ENCODE measurements at places on chromosomes 3 and 15.

GRCh38 chr15:51620641-51621040, 1.9 kb downstream of the DMXL2 start:
- DNase-seq: no peak

GRCh38 chr15:101503296-101503599, 13.7 kb upstream of the PCSK6 start:
- DNase-seq: no peak

- DNase-seq: no peak
Observed at GRCh38 chr15:37394402-37395099, 294.2 kb upstream of the MEIS2 start.

DNA sequence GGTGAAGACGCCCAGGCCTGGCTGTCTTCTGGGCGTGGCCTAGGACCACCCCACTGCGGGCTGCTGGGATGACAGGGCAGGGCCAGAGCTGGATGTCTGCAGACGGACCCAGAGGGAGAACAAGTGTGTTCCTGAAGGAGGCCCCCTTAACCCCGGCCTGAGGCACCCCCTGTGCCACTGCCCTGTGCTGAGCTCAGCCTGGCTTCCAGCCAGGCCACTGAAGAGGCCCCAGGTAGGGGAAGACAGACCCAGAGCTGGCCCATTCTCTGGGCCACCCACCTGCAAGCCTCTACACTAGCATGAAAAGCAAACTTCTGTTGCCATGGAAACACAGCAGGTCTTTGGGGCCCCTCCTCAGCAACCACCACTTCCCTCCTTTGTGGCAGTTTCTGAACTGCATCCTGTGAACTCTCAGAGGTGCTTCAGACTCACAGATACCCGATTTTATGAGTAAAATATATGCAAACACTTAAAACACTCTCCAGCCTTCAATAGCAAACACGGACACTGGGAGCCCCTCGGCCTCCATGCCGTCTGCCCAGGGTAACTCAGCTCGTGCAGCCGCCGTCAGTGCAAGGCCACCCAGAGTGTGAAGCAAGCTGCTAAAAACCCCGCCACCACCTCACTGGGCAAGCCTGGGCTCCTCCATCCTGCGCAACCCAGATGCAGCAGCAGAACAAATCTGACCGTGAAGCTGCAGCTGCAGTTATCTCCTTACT, 42.5 kb downstream of the CMTM6 start:
- DNase-seq: peak; percentile 51

DNA sequence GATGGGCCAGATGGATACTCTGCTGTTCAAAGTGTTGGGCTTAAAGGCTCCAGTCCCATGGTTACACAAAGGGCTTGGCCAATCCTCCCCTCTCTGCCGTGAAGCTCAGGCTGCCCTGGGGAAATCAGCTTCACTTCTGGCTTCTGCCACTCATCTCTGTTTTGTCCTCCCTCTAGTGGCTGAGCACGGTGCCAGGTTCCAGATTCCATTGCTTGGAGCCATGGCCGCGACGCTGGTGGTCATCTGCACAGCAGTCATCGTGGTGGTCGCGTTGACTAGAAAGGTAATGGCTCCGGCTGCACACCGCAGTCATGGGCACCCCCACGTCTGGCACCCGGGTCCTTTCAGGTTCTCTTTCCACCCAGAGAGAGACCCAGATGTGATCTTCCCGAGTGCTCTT, 5.6 kb downstream of the TIGIT start:
- DNase-seq: no peak

DNA sequence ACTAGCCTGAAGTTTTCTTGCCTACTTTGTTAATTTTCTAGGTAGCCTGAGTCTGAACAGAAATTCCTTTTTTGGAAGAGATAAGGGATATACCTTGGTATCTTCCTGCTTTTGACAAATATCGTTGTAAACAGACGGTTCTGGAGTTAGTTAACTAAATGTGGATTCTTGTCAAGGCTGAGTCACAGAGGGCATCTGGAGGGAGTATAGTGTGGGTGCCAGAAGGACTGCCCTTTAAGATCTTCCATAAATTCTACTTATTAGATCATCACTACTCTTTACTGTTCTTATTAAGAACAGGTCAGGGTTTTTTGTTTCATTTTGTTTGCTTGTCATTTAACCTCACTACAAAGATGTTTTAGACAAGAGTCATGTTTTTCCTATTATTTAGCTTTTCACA, 125.3 kb upstream of the SKOR1 start:
- DNase-seq: no peak

- DNase-seq: no peak
Observed at GRCh38 chr3:89740080-89740880, 632.9 kb downstream of the EPHA3 start.

GRCh38 chr3:28322464-28322863, 26.1 kb upstream of the ZCWPW2 start:
- DNase-seq: no peak

GRCh38 chr3:156207802-156208685, 87.7 kb downstream of the KCNAB1 start:
- DNase-seq: no peak

DNA sequence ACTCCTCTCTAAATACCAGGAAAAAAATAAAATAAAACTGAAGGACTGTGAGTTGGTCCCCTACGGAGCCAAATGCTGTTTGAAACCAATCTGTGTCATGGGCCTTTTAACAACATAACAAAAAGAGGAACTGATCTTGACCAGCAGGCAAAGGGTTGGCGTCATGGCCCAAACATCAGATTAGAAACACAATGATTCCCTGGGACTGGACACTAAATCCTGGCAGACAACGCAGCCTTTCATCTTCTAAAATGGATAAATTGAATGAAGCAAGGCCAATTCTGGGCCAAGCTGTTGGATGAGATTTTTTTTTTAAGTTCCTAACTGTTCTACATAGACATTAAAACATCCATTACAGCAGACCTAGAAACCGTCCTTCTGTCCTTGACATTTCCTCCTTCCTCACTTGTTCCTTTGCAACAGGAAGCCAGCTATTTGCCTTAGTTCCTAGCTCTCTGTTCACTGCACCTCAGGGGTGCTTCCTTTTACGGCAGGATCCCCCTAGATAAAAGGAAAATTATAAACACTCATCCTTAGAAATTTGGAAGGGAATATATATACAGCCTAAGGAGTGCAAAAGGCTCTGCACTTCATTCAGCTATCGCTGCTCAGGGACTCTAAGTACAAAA, 21.6 kb upstream of the TAFA4 start:
- no peak for DNase-seq

DNA sequence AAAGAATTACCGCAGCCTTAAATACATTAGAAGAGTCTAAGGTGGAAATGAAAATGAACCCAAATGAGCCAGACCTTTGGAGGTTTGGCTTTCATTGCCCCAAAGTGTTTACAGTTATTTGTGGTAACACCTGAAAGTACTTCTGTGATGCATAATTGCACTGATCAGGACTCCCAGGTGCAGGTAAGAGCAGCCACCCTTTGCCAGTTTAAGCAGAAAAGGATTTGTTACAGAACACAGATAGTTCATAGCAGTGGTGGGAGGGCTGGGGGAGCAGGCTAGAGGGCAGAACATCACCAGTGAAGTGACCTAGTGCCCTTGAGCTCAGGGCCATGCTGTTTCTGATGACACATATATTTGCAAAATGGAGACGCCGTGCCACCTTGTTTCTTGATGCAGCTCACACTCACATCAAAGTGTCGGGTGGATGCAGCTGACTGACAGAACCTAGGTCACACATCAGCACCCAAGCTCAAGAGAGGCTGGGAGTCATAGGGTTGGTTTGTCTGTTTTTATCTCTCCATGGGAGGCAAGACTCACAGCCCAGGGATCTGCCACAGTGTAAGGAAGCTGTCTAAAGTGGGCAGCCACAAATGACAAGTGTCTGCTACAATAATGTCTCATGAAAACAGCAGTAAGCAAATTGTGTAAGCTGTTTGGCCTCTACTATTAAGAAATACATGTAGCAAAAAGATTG, 49.1 kb downstream of the NEK11 start:
- no peak for DNase-seq

DNA sequence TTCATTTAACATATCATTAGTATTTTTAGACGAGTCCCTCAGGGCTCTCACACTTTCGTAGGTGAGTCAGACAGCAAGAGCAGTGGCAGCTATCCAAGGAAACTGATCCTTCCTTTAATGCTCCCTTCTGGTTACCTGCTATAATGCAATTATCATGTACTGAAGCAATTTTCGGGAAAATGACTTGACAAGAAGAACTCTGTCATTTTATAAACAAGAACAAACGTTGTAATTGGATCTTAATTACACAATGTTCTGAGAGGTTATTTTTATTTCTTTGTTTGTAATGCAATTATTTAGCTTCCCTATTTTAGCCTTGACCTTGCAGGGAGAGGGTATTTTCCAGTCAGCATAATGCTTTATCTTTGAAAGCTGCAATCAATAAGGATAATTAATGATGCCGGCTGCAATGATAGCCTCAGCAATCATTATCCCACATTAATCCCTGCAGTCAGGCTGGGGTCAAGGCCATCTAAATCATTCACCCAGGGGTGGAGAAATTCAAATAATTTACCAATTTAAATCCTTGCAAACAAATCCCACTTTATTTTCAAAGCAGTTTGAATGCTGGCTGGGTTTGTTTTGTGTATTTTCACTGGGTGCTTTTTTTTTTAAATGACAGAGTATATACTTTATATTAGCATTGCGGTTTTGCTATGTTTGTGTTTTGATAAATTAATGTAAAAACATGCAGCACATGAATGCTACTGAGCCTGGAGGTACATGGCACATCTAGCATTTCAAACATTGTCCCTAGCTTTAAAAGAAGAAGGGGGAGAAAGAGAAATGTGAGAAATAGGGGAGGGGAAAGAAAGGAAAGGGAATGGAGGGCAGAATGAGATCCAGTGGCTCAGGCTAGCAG, 249.9 kb downstream of the SHOX2 start:
- no peak for DNase-seq

GRCh38 chr3:126926684-126927400, 56.1 kb upstream of the PLXNA1 start:
- no peak for DNase-seq

DNA sequence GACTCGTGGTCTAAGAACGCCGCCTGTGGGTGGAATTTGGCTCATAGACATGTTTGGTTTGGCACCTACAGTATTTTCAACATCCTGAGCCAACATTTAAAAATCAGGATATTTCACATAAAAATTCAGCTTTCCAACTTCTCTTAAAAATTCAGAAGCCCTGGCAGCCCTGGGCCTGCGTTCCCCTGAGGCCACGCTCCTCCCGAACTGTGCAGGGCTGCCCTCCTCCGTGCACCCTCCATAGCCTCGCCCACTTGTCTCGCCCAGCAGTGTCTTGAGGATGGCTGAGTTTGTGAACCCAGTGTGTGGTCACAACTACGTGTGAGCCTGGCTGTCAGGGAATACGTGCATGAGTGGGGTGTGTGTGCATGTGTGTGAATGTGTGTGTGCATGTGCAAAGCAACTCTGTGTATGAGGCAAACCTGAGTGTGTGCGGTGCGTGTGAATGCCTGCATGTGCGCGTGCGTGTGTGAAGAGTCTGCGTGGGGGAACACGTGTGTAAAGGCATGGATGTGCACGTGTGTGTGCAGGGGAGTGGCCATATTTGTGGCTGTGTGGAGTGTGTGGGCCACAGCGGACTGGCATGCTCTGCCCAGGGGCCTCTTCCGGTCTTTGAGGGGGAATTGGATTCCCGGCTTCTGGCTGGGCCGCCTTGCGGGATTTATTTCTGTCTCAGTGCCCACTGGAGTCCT, 30.9 kb downstream of the PTH1R start:
- no peak for DNase-seq

GRCh38 chr3:11096266-11097139, 57.8 kb upstream of the HRH1 start:
- DNase-seq: no peak

DNA sequence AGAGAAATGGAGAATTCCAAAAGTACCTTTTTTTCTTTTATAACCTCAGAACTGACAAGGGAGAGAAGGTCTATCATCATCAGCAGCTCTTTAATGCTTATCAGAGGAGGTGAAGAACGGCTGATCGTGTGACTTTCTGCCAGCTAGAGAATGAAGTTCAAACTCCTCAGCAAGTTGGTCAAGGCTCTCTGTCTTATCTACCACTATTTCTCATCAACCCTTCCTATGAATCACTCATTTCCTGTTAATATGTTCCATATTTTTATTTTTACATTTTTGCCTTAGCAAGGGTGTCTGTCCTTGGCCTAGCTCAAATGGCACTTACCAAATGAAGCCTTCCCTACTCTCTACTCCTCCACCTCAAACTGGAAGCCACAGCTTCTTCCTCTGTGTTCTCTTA, 73.1 kb upstream of the TSPAN3 start:
- DNase-seq: no peak

- DNase-seq: no peak
Observed at GRCh38 chr3:84744130-84744529, 214.7 kb upstream of the CADM2 start.

- DNase-seq: no peak
Observed at GRCh38 chr3:120448756-120449155, 2.0 kb downstream of the FSTL1 start.

- no peak for DNase-seq
Observed at GRCh38 chr3:69320871-69321271, 65.0 kb downstream of the FRMD4B start.

- no peak for DNase-seq
Observed at GRCh38 chr15:93052090-93052879, 36.7 kb downstream of the RGMA start.

GRCh38 chr15:64151727-64152506, at the start of gene SNX22:
TSS of gene SNX22 (plus strand) at chr15:64151731. CDS start at chr15:64151776, 45 bp downstream.
- no peak for DNase-seq

DNA sequence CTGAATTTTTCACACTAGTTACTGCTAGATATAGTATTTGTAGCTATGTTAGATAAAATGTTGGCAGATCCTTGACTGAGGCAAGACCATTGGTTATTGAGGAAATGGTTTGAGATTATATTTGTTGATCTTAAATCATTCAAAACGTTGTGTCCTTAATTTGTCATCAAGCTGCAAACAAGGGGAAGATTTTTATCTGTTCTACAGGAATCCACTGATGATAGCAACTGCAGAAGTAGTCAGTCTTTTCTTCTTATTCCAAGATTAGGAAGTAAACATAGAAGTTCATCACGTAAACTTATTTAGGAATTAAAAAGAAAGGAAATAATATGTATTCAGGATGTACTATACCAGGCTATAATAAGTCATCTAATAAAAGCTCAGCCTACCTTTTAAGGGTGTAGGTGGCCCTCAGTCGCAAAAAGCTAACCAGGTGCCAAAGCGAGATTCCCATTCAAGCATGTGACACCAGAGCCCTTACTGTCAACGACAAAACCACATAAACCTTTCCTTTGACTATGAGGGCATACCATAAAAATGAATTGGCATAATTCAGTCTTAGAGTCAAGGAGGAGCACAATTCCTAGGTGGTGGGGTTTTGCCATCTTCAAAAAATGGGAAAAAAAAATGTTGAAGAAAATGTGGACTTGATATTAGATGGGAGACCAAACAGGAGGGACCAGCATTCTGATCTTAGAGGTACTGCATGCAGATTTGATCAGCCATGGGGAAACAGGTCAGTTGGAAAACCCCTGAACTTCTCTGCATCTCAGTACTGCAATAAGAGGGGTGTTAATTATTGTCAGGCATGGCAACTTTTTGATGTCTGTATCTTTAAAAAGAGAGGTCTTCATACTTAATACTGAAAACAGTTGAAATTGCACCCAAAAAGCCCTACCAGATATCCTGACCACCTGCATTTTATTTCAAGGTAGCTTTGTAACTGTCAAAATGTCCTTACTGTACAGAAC, 212.5 kb upstream of the UBE2E1 start:
- no peak for DNase-seq

Data from T-helper 1 cell (primary cell).